ENCODE measurements at places on chromosomes 7 and 10.

- peak; percentile 44 for DNase-seq
Observed at GRCh38 chr10:1210667-1211066, 154.5 kb downstream of the WDR37 start.

- DNase-seq = no peak
Observed at GRCh38 chr10:47457528-47457820, 26.4 kb downstream of the ANXA8 start.

DNA sequence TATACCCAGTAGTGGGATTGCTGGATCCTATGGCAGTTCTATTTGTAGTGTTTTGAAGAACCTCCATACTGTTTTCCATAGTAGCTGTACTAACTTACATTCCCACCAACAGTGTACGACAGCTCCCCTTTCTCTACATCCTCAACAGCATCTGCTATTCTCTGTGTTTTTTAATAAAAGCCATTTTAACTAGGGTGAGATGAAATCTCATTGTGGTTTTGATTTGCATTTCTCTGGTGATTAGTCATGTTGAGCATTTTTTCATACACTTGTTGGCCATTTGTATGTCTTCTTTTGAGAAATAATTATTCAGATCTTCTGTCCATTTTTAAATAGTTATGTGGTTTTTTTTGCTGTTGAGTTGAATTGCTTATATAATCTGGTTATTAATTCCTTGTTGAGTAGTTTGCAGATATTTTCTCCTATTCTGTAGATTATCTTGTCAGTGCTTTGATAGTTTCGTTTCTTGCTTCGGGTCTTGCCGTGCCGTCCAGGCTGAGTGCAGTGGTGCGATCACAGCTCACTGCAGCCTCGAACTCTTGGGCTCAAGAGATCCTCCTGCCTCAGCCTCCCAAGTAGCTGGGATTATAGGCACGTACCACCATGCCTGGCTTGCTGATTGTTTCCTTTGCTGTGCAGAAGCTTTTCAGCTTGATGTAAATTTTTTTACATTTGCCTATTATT is 12.0 kb downstream of the MTG1 start:
- DNase-seq = no peak

GRCh38 chr7:46955531-46955930 is 626.4 kb downstream of the TNS3 start:
- DNase-seq = no peak

- DNase-seq = no peak
Observed at GRCh38 chr7:875051-875450, 1.3 kb upstream of the GET4 start.

Measured in upper lobe of right lung (tissue), 1 donor.